HCT116 (cell line): ENCODE measurements at places on chromosomes 12 and 14.

- no peak for DNase-seq
Observed at GRCh38 chr12:120749256-120749655, 23.6 kb downstream of the ACADS start.

- DNase-seq, result no peak
Observed at GRCh38 chr12:79927772-79928474, 7.0 kb downstream of the PPP1R12A start.

- DNase-seq, result no peak
Observed at GRCh38 chr12:123083661-123084571, 67.0 kb downstream of the PITPNM2 start.

DNA sequence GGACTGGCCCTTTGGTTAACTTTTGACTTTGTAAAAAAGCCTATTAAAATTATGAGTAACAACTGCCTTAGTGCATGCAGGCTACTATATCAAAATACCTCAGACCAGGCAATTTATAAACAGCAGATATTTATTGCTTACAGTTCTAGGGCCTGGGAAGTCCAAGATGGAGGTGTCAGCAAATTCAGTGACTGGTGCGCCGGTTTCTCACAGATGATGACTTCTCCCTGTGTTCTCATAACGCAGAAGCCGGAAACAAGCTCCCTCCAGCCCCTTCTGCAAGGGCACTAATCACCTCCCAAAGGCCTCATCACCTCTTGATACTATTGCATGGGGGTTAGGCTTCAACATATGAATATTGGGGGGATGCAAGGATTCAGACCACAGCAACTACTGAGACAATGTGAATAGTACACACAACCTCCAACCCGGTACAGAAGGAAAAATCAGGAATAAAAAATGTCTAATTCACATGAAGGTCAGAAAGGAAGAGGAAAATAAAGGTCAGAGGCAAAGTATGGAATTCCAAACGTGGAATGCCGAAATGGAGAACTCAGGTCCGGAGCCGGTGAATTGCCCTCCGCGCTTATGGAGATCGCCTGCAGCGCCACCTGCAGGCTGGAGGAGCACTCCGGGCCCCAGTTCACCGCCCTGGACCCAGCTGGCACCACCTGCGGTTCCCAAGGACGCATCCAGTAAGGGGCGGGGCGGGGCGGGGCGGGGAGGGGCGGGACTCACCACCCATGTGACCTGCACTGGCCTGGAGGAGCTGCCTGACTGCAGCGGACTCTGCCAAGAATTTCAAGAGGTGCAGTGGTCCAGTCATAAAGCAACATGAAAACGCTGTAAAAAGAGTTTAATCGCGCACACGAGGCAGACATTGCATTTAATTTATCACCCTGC lies 203.4 kb downstream of the KIF26A start:
- peak; percentile 88 for DNase-seq

- DNase-seq, result no peak
Observed at GRCh38 chr12:87259391-87259790, 769.8 kb downstream of the C12orf50 start.
